Fibroblast of skin of right quadriceps (primary cell): ENCODE measurements at places on chromosomes 6 and 20.

DNA sequence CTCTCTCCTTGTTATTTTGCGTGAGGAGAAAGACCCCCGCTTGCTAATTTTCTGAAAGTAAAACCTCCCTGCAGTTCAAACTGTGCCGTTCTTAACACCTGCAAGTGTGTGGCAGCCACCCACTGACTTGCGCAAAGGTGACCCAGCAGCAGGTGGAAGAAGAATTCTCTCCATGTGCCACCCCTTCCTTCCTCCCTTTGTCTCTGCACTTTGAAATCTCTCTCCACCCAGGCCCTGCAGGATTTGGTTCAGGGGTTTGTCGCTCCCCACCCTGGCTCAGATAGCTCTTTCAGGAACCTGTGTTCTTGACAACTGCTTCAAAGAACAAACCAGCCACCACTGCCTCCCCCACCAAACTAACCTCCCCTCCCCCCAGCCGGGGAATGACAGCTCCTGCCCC lies 41.4 kb downstream of the ZNF831 start:
- no peak for DNase-seq

- DNase-seq = no peak
These were observed 92.3 kb downstream of the FIG4 start for GRCh38 chr6:109783250-109783986.

- no peak for DNase-seq
These were observed 39.8 kb upstream of the CENPW start for GRCh38 chr6:126300126-126300525.

GRCh38 chr6:142336787-142337186 lies 35.0 kb downstream of the ADGRG6 start:
- DNase-seq = no peak

- DNase-seq = peak; percentile 78
These were observed 453.6 kb upstream of the FLRT3 start for GRCh38 chr20:14790771-14791620.

GRCh38 chr6:80143419-80143937 lies 37.0 kb downstream of the BCKDHB start:
- DNase-seq = peak; percentile 90

DNA sequence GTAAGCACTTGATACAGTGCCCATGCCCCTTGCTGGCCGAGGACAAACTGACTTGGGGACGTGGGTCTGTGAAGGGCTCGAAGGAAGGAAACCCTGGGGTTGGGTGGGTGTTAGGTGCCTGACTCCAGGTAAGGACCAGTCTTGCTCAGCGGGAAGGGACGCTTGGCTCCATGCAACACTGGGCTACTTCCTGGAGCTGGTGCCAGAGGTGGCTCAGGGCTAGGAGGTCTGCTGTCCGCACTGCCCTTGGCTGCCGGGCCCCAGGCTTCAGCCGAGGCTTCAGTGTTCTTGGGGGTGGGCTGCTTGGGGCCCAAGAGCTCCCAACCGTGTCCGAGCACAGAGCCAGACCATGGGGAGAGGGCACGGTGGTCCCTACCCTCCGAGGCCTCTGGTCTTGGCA lies 5.3 kb downstream of the GATA5 start:
- DNase-seq = no peak

DNA sequence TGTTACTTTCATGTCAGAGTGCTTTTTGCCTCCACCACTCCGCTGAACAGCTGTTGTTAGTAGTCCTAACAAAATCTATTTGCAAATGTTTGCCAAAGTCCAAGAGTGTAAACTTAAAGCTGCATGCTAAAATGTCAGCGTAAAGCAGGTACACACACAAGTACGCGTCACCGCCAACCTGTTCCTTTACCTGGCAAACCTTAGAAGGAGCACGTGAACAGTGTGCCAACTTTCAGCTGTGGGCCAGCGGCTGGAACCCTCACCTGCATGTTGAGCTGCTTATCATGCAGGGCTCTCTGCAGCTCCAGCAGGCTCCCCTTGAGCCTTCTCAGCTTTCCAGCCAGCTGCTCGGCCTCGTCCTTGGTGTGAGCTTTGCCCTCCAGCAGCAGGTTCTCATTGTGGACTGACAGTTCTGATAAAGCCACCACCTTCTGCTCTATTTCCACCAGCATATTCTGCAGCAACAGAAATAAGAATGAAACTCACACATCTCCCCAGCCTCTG lies 359.3 kb downstream of the SYNE1 start:
- no peak for DNase-seq

GRCh38 chr6:41548841-41549642 lies 2.9 kb downstream of the FOXP4 start:
- DNase-seq = no peak

GRCh38 chr6:167699141-167699931 lies 127.4 kb upstream of the AFDN start:
- DNase-seq = peak; percentile 44

DNA sequence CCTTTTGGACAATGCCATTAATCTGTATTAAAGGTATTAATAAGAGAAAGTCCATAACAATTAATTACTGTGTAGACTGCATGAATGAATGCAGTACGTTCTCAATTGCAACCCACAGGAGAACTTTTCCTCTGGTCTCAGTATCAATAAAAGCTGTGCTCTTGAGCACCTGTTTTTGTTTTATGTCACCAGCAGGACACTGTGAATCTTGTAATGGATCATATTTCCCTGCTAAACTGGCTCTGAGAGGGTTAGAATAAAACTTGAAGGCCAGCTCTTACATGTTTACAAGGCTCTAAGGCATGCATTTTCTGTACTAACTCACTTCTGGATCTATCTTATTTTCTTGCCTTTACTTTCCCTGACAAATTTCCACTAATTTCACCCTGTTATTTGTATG lies 214.3 kb upstream of the PLN start:
- no peak for DNase-seq

DNA sequence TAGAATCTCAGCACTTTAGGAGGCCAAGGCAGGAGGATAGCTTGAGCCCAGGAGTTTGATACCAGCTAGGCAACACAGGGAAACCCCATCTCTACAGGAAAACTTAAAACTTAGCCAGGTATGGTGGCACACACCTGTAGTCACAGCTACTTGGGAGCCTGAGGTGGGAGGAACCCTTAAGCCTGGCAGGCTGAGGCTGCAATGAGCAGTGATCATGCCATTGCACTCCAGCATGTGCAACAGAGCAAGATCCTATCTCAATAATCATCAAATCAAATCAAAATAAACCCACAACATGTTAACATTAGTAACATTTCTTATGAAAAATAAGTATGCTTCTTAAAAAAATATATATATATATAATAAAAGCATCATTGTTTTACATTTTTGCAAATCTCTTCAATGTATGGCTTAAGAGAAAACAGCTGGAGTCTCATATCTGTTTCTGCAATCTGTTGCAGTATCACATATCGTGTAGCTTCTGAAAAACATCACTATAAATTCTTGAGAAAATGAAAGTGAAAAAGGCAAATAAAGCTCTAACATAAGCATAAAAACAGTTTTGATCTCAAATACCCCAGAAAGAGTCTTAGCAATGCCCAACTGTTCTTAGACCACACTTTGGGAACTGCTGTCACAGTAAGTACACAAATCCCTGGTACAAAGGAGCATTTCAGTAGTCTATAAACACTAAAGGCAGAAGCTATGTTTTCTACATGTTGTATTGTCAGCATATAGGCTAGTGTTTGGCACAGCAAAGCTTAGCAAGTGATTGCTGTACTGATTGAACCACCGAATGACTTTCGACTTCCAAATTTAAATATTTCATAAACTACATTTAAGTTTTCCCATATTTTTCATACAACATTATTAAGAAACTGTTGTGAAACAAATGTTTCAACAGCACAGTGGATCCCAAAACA lies 8.0 kb downstream of the MMUT start:
- no peak for DNase-seq

- no peak for DNase-seq
These were observed 11.4 kb upstream of the KCNQ2 start for GRCh38 chr20:63483834-63484233.

- DNase-seq = no peak
These were observed 385.0 kb downstream of the CD83 start for GRCh38 chr6:14502551-14502950.

DNA sequence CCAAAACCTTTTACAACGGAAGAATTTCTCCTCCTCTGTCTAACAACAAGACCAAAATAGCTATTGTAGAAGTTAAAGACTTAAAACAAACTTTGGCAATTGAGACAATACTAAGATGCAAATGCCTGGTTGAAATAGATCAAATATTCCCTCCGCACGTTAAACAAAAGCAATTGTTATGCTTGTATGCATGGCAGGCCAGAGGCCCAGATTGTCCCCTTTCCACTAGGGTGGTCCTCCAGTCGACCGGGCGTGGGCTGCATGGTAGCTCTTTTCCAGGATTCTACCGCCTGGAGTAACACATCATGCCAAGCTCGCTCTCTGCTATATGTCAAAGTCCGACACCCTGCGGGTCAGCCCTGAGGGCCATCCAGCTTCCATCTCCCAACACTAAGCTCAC lies 234.7 kb downstream of the RNGTT start:
- DNase-seq = no peak

DNA sequence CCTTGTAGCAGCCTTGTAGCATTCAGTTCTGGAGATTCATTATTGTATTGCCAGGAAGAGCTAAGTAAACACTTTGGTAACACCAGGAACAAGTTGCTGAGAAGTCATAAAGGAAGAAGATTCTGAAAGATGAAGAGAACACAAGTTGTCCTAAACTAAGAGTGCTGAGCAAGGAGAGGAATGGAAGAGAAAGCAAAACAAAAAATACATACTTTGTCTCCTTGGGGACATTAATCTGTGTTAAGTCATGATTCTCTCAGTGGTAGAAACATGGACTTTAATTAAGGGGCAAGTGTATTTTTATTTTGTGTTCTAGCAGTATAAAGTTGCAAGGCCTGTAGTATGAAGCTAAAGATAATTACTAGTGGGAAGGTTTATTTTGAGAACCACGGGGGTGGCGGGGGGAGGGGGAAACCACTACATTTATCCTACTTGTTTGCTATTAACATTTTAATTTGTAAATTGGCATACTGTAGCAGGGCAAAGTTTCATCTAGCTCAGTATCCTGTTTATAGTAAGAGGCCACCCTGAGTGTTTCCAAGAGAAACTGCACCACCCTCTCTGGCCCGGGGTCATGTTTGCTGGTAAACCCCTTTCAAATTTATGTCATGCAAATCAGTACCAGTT lies 463.0 kb downstream of the CDKAL1 start:
- DNase-seq = no peak

- peak; percentile 11 for DNase-seq
These were observed 811 bp upstream of the ARMH2 start for GRCh38 chr6:24799541-24799915.

DNA sequence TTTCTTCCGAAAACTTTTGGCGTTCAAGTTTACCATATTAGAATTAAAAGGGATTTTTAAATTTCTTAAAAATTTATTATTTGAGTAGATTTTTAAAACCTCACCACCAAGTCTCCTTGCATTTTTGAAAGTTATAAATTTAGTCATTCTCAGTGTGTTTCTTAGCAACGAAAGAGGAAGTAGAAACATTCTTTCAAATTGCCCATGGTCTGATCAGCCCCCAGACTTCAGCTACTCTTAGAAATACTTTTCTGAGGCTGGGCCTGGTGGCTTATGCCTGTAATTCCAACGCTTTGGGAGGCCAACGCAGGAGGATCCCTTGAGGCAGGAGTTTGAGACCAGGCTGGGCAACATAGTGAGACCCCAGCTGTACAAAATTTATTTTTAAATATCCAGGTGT lies 15.1 kb upstream of the RTF2 start:
- DNase-seq = no peak

- DNase-seq = peak; percentile 96
These were observed 210.4 kb upstream of the RNF24 start for GRCh38 chr20:4225745-4226144.

DNA sequence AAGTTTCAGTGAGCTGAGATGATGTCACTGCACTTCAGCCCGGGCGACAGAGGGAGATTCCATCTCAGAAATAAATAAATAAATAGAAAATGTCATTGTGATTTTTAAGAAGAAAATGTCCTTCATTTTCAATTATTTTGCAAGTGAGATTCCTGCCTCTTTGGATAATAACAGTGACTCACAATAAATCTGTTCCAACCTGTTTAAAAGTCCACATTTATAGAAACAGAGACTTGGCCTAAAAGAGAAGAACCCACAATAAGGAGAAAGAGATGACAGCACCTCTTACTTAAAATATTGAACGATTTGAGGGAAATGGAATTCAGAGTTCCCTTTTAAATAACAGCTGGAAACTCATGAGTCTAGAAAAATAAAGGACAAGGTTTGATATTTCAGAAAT lies 373.4 kb upstream of the NOX3 start:
- DNase-seq = no peak

- DNase-seq = no peak
These were observed 83.4 kb downstream of the ELOVL4 start for GRCh38 chr6:79864001-79864400.

GRCh38 chr20:50534567-50534966 lies 24.4 kb downstream of the PTPN1 start:
- peak; percentile 75 for DNase-seq

DNA sequence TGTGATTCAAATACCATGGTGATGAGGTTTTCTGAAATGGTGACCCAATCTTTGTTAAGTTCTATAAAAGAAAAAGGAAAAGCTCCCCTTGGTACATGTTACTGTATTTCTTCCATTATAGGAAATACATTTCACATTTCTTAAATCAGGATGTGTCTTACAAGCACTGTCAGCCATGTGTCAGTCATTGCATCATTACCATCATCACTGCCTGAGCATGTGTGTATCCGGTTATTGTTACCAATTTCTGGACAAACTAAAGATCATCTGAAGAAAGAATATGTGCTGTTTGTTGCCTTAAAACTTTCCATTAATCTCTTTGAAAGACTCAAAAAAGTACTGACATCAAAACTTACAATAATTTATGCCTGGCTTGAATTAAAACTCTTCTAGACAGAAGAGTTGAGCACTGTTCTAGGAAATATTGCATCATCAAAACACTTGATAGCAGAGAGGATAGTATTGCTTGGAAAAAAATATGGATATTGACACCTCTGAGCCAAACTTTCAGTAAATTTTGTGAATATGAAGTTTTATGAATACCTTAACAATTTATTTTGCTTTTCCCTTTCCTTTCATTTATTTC lies 7.1 kb upstream of the TSPYL1 start:
- DNase-seq = no peak
